ENCODE measurements at places on chromosomes 11 and 22.

- no peak for DNase-seq
These were observed 251.3 kb downstream of the SBF2 start for GRCh38 chr11:10042699-10043098.

- DNase-seq, result no peak
These were observed 54.9 kb downstream of the MTNR1B start for GRCh38 chr11:93024369-93024768.

GRCh38 chr11:96254087-96254486 is 88.9 kb downstream of the MAML2 start:
- peak; percentile 64 for DNase-seq

DNA sequence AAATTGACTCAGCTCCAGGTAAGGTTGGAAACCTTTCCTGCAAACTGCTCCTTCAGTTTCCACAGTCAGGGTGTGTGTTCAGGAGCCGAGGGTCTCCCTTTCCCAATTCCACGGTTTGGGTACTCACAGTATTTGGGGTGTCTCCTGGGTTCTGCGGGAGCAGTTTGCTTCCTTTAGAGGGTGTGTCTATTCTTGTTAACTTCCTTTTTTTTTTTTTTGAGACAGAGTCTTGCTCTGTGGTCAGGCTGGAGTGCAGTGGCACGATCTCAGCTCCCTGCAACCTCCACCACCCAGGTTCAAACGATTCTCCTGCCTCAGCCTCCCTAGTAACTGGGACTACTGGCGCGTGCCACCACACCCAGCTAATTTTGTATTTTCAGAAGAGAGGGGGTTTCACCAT is 251.4 kb downstream of the LUZP2 start:
- DNase-seq, result no peak

- peak; percentile 61 for DNase-seq
These were observed 42.6 kb upstream of the APOA1 start for GRCh38 chr11:116879800-116880625.

DNA sequence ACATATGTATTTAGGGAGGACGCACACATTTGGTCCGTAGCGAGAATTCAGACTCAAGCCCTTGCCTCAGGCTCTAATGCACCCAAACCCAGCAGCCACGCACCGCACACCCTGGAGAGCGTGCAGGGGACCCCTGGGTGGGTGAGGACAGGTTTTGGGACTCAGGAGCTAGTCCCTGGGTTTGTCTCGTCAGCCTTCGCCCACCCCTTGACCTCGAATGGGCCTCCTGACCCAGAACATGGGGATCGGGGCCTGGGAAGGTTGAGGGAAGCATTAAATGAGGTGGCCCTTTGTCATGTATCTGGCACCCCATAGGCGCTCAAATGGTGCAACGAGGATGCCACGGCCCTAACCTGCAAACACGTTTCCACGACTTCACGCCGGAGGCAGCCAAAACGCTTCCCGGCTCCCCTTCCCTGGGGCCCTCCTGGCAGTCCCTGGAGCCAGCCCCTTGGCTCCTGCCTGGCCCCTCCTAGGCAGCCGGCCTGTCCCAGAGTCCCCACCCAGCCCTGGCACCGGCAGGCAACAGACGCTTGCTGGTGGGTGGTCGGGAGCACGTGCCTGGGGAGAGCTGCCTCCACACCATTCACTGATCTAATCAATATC is 5.5 kb upstream of the LINC01488 start:
- no peak for DNase-seq

GRCh38 chr11:35579557-35580396 is 38.5 kb upstream of the FJX1 start:
- no peak for DNase-seq

- DNase-seq, result peak; percentile 26
These were observed 642 bp upstream of the PIK3C2A start for GRCh38 chr11:17208257-17208999.

DNA sequence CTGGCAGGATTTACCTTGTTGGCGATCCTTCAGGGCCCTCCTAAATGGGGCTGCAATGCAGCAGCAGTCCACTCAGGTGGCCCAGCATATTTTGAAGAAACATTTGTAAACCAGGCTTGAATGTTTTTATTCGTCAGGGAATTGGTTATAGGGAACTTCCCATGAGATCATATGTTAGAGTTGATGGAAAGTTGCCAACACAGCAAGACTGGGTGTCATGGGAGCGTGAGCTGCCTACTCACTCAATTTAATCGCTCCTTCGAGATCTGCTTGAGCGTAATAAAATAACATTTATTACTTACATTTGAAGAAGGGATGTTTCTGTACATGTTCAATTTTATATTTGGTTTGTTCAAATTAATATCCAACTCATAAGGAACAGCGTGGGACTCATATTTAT is 19.4 kb downstream of the OR2AT4 start:
- DNase-seq, result no peak

DNA sequence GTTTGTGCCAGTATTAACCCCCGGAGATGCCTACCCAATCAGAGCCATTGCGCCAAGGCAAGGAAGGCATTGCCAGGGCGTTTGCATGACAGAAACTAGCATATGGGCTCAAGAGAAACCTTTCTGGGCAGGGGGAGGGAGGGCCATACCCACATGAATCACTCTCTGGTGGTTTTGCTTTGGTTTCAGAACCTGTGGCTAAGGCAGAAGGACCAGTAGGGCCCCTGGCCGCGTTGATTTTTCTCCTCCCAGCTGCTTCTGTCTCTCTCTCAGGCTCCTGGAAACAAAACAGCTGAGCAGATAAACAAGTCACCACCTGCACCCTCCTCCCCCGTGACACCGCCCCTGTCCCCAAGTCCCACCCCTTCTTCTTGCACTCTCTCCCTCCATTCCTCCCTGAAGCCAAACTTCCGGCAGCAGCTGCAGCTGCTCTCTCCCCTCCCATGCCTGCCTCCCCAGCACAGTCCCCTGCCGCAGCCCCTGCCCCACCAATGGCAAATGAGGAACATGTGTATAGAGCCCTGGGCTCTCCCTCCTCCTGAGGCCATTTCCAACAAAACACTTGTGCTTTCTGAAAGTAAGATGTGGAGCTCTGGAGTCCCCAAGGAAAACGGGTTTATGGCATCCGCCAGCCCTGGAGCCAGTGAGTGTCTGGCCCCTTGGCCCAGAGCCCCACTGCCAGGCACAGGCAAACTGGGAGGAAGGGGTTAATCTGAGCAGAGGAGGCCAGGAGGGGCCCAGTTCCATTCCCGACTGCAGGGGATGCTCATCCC is 39.0 kb upstream of the ADA2 start:
- no peak for DNase-seq

- DNase-seq, result no peak
These were observed 106.0 kb downstream of the NAV2 start for GRCh38 chr11:19818619-19819018.

GRCh38 chr11:76361374-76361773 is 19.6 kb downstream of the THAP12 start:
- no peak for DNase-seq

DNA sequence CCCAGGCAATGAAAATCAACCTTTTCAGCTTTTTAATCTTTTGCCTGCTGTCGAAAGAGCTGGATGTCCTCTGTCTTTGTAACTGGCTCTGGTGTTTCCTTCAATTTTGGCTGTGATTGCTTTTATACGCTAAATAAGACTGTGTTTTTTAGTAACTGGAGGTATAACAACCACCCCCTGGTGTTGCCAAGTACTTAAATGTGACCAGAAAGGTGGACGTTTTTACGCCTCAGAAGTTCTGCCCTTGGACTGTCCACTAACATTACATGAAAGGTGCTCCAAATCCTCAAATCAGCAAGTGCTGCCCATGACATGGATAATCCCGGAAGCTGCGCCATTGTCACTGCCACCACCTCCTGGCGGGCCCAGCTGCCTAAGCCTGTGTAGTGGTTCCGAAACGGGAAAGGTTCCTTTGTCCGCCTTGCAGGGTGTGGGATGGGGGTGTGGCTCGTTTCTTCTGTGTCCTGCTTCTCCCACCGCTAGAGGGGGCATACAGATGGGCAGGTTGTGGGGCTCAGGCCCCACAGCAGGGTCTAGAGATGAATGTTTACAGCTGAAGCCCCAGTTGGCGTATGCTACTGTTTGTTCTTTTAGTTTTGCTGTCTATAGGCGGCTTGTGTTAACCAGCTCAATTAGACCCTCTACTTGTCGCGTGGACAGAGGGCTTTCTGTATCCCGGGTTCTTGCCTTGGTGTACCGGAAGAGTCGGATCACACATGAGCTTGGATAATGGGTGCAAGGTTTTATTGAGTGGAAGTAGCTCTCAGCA is 82.2 kb upstream of the SEPTIN5 start:
- DNase-seq, result no peak

GRCh38 chr11:95727111-95727510 is 62.5 kb downstream of the FAM76B start:
- no peak for DNase-seq

DNA sequence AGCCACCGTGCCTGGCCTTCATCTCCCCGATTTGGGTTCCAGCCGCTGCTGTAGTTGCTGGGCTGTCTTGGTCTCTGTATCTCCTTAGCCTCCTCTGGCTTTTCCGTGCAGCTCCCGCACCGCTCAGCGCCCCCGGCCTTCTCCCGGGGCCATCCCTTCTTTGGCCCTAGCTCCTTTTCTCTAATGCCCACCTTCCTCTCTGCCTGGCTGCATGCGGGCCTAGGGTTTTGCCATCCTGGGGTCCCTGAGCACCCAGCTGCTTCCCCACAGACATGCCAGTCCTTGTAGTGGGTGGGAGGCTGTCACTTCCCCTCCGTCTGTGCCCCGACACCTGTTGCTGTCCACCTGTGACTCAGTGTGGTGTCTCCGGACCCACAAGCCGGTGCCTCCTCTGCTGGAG is 36.4 kb downstream of the KCNJ4 start:
- no peak for DNase-seq

DNA sequence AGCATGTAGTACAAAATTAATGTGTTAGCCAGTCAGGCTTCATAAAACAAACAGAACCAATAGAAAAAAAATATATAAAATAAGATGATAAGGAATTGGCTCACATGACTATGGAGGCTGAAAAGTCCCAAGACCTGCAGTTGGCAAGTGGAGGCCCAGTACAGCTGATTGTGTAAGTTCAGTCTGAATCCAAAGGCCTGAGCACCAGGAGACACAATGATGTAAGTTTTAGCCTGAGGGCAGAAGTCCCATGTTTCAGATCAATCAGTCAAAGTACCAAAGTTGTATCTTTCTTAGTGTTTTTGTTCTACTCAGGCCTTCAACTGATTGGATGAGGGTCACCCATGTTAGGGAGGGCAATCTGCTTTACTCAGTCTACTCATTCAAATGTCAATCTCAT is 14.3 kb upstream of the OR10D3 start:
- no peak for DNase-seq

DNA sequence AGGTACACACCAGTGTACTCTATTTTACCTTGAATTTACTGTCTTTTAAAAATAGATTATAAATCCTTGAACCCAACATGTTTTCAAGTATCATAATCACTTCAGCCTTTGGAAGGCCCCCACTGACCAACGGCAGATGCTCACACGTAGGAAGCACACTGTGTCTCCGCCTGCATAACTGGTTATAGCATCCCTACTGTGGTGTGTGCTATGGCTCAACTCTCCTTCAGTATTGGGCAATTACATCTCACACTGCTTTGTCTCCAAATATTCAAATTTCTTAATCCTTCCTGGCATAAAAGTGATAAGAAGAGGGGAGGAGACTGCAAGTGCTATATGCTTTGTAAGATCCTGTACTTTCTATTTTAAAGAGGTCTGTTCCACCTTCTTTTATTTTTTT is 165.7 kb downstream of the CADM1 start:
- no peak for DNase-seq

- no peak for DNase-seq
These were observed 10.5 kb downstream of the EHD1 start for GRCh38 chr11:64867748-64868462.

DNA sequence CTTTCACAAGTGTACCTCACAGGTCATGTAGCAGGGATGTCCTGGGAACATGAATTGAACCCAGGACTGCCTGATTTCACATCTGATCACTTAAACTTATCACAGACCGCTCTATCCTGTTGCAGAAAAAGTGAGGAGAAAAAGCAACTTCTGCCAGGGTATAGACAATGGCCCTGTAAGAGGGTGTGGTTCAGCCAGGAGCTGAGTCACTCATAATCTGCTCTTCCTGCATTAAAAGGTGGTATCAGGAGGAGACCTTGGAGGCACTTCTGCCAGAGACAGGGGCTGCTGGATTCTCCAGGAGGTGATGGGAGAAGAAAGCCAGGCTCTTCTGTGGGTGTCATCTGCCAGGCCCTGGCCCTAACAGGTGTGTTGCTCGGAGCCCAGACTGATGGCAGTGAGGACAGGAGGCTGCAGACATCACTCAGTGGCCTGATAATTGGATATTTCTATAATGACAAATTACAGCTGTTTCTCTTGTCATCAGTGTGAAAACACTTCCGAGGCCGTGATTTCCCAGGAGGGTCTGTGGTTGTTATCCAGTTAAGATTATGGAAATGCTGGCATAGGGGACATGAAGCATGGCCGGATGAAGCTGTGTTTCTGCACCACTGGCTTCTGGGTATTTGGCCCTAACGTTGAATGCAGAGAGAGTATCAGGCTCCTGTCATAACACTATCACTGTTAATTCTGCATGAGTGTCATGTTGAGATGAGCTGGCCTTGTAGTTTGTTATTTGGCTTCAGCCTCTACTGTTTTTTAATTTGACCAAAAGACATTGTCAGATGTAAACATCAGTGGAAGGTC is 125.1 kb upstream of the ZBED5 start:
- DNase-seq, result no peak

- DNase-seq, result no peak
These were observed 66.4 kb downstream of the LRRC32 start for GRCh38 chr11:76604081-76604625.

DNA sequence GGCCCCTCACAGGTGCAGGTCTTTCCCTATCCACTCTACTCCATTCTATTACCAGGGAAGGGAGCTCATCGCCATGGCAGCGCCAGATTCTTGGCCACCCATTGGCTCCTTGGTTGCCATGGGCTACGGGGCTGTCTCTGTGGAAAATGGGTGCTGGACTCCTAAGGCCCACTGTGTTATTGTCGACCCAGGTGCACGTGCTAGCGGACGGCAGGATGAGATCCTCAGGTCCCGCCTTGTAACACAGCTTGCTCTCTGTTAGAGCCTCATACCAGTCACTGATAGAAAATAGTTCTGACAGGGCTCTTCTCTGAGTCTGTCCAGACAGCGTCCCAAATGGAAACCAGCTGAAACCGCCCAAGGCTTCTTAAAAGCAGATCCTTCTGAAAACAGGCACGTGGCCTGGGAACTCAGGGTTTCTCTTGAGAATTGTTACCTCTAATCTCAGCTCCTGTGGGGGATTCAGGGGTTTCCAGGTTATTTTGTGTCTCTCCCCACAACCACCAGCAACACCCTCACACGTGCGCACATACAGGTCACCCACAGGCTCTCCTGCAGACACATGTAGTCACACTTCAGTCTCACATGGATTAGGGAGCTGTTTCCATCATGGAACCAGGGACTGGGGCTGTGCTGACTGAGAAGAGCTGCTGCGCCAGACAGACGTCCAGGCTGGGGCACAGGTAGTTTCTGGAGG is 1.5 kb downstream of the TUB start:
- no peak for DNase-seq

GRCh38 chr22:37501610-37502341 is 15.6 kb upstream of the MFNG start:
- no peak for DNase-seq
